ENCODE measurements at places on chromosomes 12 and 14. TPM values are rescaled to one million over a fixed set of nuclear protein-coding genes. Genes with fewer than 3 reads are reported as not detected.

Gene GLT8D2
- 15.0 TPM for polyA plus RNA-seq

Gene KLHL33
- 0.44 TPM for polyA plus RNA-seq

Gene RNASE3
- polyA plus RNA-seq = not detected

Gene KRT81
- polyA plus RNA-seq = not detected

Gene CDH24
- polyA plus RNA-seq = 13.1 TPM

Gene MYH7
- 0.38 TPM for polyA plus RNA-seq

Gene GARIN6
- not detected for polyA plus RNA-seq

Gene MDGA2
- 1.9 TPM for polyA plus RNA-seq

Gene ASCL1
- polyA plus RNA-seq = 0.12 TPM

Gene ASB2
- 0.59 TPM for polyA plus RNA-seq

Gene REM2
- 2.0 TPM for polyA plus RNA-seq

Gene SLC10A1
- polyA plus RNA-seq = 0.21 TPM

Gene KRT5
- 0.08 TPM for polyA plus RNA-seq

Gene SERPINA10
- 0.13 TPM for polyA plus RNA-seq

Gene BEST3
- 0.13 TPM for polyA plus RNA-seq

Gene CEP83
- 22.6 TPM for polyA plus RNA-seq

Gene SLCO1B3
- polyA plus RNA-seq = not detected

Gene TMPRSS12
- polyA plus RNA-seq = 0.16 TPM

Gene ST8SIA1
- 5.6 TPM for polyA plus RNA-seq

Gene OR4K15
- not detected for polyA plus RNA-seq

Gene GALNT16
- 5.0 TPM for polyA plus RNA-seq

Gene CPNE6
- not detected for polyA plus RNA-seq

Gene HIF1A
- polyA plus RNA-seq = 150 TPM

Gene ZFHX2
- polyA plus RNA-seq = 9.5 TPM

Gene CLEC2A
- not detected for polyA plus RNA-seq

Gene CCDC175
- 0.61 TPM for polyA plus RNA-seq

Gene OR4E2
- polyA plus RNA-seq = not detected

Gene SDR9C7
- 0.53 TPM for polyA plus RNA-seq

Gene AKAP5
- polyA plus RNA-seq = 7.1 TPM

Gene TM9SF1
- polyA plus RNA-seq = 31.9 TPM

Gene NR4A1
- polyA plus RNA-seq = 22.4 TPM

Gene PLBD1
- 39.0 TPM for polyA plus RNA-seq

Gene WNT1
- polyA plus RNA-seq = not detected

Gene AQP2
- polyA plus RNA-seq = 113 TPM

Gene SALL2
- polyA plus RNA-seq = 54.3 TPM

Gene PUS1
- 11.4 TPM for polyA plus RNA-seq

Gene RNF212B
- polyA plus RNA-seq = 1.9 TPM

Gene APAF1
- polyA plus RNA-seq = 29.2 TPM

Gene NANOG
- 0.11 TPM for polyA plus RNA-seq

Gene POP5
- 64.1 TPM for polyA plus RNA-seq

Gene TMEM121
- 7.2 TPM for polyA plus RNA-seq

Gene BEGAIN
- polyA plus RNA-seq = 1.2 TPM

Gene CYP46A1
- 4.4 TPM for polyA plus RNA-seq

Gene SIX6
- polyA plus RNA-seq = not detected

Gene DHRS4L2
- 36.8 TPM for polyA plus RNA-seq

Gene VRTN
- not detected for polyA plus RNA-seq

All from left renal cortex interstitium (tissue), 4 donors.